CD4-positive, alpha-beta T cell treated with Interleukin-6 for 4 hours (primary cell): ENCODE measurements at places on chromosomes 2 and 18.

- no peak for DNase-seq
These were observed 14.5 kb upstream of the SULT1C4 start for GRCh38 chr2:108363024-108363907.

DNA sequence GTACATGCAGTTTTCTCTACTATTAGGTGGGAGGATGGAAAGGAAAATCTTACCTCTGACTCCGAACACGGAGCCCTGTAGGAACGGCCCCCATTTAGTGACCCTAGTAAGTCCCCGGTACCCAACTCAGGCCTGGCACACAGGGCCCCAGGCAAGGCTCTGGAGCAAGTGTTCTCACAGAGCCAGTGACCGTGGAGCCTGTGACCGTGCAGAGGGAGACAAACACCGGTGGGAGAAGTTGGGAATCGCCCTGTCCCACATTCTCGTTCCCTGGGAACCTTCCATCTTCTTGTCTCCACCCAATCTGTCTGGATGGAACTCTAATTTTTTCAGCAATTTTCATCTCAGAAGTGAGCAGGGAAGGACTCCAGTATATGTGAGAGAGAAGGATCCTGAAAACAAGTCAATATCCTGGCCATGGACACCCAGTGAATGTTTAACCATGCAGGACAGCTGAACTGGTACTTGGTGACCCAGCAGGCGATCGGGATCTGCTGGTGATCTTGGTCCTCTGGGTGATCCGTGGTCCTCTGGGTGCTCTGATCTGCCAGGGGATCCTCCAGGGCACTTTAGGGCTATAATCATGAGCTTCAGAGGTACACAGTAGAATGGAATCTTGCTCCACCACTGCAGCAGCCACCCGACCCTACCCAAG lies 348.6 kb upstream of the ID2 start:
- no peak for DNase-seq

DNA sequence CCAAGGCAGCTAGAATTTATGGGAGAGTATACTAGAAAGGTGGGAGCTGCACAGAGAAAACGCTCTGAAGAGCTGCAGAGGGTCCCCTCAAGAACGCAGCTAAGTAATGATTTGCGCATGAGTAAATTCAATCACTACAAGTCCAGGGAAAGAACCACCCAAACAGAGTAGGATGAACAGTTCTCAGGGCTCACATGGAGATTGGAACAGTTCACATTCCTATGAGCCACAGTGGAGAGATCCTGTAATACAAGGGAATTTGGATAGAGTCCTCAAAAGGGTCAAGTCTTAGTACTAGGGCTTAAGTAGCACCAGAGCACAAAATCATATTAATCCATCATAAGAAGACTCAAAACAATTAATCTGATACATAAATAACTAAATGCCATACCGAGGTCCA lies 12.7 kb downstream of the OLA1 start:
- no peak for DNase-seq

DNA sequence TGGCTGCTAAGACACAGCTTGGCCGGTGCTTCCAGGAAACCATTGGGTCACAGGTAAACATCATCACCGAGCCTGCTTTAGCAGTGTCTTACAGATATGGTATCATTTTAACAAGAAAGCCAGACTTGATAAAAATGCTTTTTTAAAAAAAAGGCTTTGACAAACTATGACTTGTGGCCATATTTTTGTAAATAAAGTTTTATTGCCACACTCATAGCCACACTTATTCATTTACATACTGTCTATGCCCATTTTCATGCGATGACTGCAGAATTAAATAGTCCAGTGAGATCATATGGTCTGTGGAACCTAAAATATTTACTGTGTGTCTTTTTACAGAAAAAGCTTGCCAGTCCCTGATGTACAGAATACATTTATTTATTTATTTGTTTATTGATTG lies 242.0 kb downstream of the LTBP1 start:
- DNase-seq = no peak

DNA sequence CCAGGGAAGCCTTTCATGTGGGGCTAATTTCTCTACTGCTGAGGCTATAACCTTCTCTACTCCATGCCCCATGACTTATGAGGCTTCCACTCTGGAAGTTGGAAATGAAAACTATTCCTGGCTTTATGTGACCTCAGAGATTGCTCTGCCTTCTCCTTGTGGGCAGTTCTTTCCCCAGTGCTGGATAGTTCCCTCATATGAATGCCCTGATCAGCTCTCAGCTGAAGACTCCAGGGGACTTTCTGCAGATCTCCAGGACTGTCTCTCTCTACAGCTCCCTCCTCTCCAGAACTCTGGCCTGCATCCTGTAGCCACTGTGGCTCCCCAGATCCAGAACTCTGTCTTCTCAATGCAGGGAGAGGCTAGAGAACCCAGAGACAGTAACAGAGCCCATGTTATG lies 235.1 kb downstream of the SEPTIN10 start:
- no peak for DNase-seq

- DNase-seq = no peak
These were observed 193.5 kb downstream of the INHBB start for GRCh38 chr2:120539424-120539936.

- no peak for DNase-seq
These were observed 31.0 kb downstream of the RBM43 start for GRCh38 chr2:151230627-151231140.

- DNase-seq = no peak
These were observed 1.8 kb downstream of the PKP4 start for GRCh38 chr2:158458617-158458920.

- no peak for DNase-seq
These were observed 118.8 kb downstream of the SCN9A start for GRCh38 chr2:166256896-166257295.

DNA sequence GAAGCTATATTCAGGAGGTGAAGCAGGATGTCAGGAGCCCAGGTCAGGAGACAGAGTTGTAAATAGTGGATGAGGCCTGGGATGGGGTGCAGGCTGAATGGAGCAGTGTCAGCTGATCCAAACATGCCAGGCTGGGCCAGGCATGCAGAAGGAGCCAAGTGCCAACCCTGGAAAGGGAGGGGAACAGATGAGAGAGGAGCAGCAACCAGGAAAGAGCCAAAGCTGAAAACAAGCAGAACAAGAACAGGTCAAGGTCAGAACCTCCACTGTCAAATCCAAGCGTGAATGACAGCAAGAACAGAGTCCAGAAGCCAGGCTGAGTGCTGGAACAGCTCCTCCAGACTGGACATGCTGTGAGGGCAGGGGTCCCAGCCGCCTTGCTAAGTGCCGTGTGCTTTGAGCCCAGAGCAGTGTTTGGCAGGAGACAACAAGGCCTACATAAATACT lies 49.2 kb upstream of the PPP1CB start:
- DNase-seq = no peak
